AG08396 (cell line): ENCODE measurements at places on chromosomes 1 and 21.

DNA sequence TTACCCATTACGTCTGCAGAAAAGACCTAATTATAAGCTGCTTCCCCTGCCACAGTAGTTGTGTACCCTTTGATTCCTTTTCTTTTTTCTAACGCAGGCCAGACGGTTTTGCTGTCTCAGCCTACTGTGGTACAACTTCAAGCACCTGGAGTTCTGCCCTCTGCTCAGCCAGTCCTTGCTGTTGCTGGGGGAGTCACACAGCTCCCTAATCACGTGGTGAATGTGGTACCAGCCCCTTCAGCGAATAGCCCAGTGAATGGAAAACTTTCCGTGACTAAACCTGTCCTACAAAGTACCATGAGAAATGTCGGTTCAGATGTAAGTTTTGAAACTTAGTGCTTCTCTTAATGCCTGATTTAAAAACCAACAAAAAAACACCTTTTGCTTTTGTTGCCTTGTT, 35.8 kb downstream of the ATF6 start:
- DNase-seq = no peak

GRCh38 chr1:193358419-193358818, 172.0 kb upstream of the B3GALT2 start:
- no peak for DNase-seq

- DNase-seq = peak; percentile 57
Observed at GRCh38 chr1:17207966-17208418, 3.1 kb downstream of the PADI1 start.

GRCh38 chr1:109926662-109927300, 16.1 kb downstream of the CSF1 start:
- peak; percentile 59 for DNase-seq

- no peak for DNase-seq
Observed at GRCh38 chr21:25176637-25177412, 430.5 kb downstream of the MRPL39 start.

GRCh38 chr1:17913326-17914115, 158.4 kb downstream of the ACTL8 start:
- DNase-seq = no peak

DNA sequence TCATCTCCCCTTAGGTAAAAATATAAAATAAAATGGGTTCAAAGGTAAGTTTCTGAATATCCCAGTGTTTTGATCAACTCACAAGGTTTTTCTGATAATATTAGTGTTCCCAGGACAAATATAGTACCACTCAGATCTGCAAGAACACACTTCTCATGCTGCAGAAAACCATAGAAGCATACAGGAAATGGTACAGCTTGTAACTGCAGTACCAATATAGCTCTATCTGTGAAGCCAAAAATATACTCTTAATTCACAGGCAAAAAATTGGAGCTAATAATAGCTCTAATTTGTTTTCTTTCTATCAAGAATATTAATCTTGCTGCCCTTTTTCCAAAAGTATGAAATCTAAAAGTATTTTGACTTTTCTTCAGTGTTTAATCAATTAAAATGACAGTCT, 13.2 kb downstream of the VPS45 start:
- no peak for DNase-seq

DNA sequence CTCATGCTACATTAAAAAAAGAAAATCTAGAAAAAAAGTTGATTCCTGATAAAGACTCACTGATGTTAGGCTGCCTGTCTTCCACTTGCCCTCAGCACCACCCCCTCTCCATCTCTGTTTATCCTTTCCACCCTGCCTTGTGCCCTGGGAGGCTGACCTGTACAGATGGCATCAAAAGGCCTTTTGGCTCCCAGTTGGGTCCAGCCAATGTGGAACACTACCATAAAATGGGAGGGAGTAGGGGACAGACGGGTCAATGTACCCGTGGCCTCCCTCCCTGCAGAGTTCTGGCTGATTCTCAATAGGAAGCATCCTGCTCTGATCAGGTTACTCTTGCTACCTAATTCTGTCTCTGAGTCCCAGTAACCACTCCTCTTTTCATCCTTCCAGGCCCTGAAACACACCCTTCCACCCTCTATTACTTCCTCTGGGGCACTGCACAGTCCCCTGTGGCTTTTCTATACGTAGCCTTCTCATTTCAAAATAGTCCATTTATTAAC, 300.0 kb downstream of the HHIPL2 start:
- no peak for DNase-seq

DNA sequence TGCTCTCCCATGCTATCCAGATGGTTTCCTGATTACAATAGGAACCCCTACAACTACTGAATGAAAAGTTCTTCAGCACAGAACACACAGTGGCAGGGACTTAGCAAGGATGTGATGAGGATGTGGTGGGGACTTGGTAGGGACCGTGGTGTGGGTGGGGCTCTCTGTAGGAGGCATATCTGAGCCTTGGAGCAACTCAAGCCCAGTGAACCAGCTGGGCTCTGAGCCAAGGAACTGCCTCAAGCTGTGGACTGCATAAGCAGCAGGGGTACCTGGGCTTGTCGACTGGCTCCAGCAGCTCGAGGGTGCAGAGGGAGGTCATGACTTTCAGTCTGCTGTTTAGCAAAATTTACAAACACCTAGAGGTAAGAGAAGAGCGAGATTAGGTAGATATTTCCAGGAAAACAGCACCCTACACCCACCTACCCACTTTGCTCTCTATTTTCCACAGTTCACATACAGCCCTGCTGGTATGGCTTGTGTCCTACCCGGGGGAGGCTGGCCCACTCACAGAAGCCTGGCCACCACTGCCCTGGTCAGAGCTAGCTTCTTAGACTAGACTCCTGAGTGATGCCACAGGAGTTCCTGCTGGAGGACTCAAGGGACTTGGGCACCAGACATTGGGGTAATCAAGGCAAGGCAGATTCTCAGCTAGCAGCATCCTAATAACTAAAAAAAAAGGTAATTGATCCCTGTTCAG, 86.8 kb upstream of the GCLM start:
- no peak for DNase-seq

- no peak for DNase-seq
Observed at GRCh38 chr1:245837718-245838117, 669.4 kb downstream of the SMYD3 start.

DNA sequence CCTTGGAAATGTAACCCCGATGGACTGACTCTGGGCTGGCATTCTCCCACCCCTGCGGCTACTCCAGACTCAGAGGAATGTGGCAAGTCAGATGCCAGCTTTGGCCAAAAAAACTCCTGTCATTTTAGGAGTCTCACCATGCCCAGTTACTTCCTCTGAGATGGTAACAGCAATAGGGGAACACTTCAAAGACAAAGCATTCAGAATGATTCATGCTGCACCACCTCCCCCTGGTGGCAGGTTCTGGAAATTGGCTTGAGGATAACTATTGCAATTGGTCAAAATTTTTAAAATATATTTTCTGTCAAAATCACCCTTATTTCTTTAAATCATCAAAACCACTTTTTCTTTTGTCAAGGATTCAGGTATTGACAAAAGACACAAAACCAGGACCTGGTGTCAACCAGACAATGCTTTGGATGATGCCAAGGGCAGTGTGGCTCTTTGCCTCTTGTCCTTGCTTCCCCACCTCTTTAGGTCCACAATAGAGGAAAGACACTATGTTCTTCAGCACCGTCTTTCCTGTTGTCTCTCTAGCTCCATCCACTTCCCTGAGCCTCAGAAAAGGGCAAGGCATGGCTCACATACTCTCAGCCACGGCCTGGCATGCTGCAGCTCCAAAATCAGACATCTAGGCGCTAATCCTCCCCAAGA, 9.9 kb upstream of the CDCA8 start:
- peak; percentile 61 for DNase-seq

- peak; percentile 98 for DNase-seq
Observed at GRCh38 chr1:212857992-212858460, at the start of gene FLVCR1. Gene FLVCR1 (plus strand): TSS chr1:212858275. CDS start chr1:212858453, 178 bp downstream.

- DNase-seq = no peak
Observed at GRCh38 chr1:36231191-36231590, 6.9 kb downstream of the THRAP3 start.

- peak; percentile 46 for DNase-seq
Observed at GRCh38 chr1:40703316-40703715, 11.8 kb downstream of the NFYC start.

DNA sequence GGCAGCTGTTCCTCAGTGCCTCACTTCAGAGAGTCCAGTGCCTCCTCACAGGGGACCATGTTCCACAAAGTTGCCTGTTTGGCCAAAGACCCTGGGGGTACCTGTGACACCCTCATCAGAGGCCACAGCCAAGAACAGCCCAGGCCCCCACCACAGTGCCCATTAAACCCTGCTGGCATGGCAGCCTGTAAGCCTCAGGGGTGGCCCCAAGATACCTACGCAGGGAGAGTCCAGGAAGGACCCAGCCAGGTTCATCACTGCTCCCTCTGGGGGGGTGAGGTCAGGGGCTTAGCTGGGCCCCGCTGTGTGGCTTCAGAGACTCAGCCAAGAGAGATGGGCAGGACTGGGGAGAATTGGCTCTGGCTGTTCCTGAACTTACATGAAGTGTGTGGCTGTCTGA, 19.1 kb upstream of the PRDM16 start:
- DNase-seq = no peak

DNA sequence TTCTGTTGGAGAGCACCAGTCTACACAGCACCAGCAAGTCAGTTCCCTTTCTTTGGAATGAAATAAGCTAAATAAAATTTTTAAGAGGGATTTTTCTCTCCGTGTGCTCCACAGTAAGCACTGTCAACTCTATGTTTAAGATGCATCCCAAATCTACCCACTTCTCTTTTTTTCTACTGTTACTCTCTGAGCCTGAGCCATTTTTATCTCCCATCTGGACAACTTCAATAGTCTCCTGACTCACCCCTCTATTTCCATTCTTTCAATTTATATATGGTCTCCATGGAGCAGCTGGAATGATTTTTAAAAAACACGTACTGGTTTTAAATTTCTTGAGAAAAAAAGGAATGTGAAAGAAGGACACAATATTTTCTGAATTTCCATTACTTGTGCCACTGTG, 24.7 kb upstream of the CCT8 start:
- no peak for DNase-seq
